ENCODE measurements at places on chromosomes 7 and 10.

DNA sequence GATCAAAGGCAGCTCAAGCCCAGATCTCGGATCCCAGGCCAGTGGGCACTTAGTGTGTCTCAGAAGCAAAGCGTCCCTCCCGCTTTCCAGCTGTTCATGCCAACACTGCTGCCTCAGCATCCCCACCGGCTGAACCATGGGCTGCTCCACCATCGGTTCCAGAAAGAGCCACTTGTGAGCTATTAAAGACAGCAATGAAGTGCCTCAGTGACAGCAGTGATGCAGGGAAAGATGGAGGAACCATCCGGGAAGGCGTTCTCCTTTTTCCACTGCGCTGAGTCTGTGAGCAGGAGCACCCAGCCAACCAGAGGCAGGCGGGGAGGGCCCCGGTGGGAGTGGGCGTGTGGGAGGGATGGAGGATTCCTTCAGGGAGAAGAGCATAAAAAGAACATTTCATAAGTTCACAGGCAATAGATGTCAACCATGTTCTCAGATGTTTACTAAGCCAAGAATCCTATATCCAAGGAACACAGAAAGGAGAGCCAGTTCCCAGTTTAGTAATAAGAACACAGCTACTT, 96.2 kb upstream of the MKI67 start:
- DNase-seq, result no peak

DNA sequence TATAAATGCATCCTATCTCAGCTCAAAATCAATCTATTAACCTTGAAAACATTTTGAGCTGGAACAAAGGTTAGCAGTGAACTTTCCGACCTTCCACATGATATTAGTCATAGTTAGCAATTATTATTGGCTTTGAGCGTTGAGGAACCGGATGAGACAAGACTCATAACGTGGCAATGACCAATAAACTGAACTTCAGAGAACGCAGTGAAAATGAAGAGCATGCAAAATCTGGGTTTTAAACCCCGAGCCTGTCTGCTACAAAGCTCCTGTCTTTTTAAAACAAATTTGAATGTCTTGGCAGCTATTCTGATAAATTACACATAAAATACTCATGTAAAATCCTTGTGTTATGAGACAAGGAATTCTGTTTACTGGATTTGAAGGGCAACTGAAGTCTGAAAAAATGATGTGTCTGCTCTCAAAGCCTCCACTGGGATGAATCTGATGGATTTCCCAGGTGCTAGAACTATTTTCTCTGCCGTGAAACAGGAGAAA, 74.7 kb upstream of the ITGB1 start:
- DNase-seq, result no peak

DNA sequence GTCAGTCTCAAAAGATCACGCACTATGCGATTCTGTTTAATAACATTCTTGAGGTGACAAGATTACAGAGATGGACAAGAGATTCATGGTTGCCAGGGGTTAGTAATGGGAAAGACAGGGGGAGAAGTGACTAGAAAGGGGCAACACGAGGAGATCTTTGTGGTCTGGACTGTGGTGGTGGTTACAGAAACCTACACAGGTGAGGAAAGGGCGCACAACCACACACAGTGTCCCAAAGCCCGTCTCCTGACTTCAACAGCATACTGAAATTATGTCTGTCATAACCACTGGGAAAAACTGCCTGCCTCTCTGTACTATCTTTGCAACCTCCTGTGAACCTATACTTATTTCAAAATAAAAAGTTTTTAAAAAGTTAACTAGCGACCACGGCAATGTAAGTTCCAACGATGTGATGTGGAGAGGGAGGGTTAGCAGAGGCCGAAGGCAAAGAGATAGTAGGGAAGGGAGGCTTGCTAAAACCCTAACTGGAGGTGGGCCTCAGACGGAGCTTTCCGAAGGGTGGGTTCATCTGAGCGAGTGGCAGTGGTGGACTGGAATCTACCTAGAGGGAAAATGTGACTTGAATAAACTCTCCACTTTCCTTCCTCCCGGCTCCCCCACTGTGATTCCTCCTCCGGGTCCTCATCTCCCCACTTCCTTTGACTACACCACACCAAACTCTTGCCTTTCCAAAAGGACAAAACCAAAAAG, 43.7 kb downstream of the GNA12 start:
- DNase-seq, result no peak

DNA sequence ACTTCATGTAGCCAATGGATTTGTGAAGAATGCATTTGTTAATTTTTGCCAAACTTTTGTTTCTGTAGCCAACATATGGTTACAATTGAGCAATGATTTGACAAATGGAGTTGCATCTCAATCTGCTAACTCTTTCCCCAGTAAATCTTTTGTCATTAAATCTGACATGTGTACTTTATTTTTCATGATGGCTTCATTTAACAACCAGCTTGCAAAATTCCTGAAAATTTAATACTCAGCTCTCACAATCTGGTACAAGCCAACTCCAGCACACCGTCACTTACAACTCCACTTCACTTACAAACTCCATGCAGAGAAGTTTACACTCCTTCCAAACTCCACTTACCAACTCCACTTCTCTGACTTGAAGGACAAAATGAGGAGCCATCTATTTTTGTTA, 26.5 kb upstream of the HIBADH start:
- no peak for DNase-seq

- no peak for DNase-seq
Observed at GRCh38 chr7:85405016-85405902, 218.4 kb upstream of the SEMA3D start.

DNA sequence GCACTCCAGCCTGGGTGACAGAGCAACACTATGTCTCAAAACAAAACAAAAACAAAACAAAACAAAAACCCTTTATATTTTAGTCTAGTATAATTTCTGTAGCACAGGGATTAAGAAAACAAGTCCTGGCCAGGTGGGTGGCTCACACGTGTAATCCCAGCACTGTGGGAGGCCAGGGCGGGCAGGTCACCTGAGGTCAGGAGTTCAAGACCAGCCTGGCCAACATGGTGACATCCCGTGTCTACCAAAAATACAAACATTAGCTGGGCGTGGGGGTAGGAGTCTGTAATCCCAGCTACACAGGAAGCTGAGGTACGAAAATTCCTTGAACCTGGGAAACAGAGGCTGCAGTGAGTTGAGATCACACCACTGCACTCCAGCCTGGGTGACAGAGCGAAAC, 23.2 kb upstream of the ASL start:
- no peak for DNase-seq

- DNase-seq, result no peak
Observed at GRCh38 chr7:4993471-4993870, 34.5 kb upstream of the MMD2 start.

DNA sequence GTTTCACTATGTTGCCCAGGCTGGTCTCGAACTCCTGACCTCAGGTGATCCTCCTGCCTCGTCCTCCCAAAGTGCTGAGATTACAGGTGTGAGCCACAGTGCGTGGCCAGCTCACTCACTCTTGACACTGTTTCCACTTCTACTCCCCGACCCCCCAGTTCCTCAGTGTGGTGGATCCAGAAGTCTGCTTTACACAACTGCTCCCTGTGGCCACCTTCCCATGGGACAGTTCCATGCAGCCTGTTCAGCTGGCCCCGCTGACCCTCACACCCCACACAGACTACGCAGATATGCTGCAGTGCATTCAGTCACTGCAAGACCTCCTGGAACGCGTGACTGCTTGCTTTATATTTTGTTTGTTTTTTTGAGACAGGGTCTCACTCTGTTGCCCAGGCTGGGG, 86.4 kb downstream of the SEPTIN14 start:
- DNase-seq, result no peak
